Central memory CD8-positive, alpha-beta T cell (primary cell): ENCODE measurements at places on chromosomes 16 and 17.

- peaks cover 6% of the 10 kb centered on the region for H3K4me1 ChIP-seq
- H3K27ac ChIP-seq = no peak overlapping the region
- H3K36me3 ChIP-seq = no peaks in the 10 kb centered on the region
- DNase-seq = no peak
Measured at GRCh38 chr17:39144416-39144840, 7.0 kb downstream of the PLXDC1 start.

DNA sequence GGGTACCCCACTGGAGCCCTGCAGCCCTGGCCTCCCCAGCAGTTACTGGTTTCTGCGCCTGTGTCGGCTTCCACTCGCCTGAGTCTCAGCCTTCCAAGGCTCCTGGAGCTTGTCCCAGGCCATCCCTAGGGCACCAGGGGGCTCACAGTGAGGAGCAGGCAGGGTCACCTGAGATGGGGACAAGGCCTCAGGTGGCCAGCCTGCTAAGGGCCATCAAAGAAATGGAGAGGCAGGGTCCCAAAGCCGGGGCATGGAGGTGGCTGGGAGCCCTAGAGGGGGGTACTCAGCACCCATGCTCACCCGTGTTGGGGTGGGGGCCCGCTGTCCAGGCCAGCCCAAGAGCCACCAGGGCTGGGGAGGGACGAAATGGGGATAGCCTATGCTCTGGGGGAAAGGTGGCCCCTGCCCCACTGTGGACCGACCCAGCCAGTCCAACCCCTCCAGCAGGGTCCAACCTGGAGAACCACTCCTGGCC is 1.3 kb downstream of the FASN start:
- no peak for DNase-seq
- H3K36me3 ChIP-seq = peaks cover 10% of the 10 kb centered on the region
- no peaks in the 10 kb centered on the region for H3K27me3 ChIP-seq

DNA sequence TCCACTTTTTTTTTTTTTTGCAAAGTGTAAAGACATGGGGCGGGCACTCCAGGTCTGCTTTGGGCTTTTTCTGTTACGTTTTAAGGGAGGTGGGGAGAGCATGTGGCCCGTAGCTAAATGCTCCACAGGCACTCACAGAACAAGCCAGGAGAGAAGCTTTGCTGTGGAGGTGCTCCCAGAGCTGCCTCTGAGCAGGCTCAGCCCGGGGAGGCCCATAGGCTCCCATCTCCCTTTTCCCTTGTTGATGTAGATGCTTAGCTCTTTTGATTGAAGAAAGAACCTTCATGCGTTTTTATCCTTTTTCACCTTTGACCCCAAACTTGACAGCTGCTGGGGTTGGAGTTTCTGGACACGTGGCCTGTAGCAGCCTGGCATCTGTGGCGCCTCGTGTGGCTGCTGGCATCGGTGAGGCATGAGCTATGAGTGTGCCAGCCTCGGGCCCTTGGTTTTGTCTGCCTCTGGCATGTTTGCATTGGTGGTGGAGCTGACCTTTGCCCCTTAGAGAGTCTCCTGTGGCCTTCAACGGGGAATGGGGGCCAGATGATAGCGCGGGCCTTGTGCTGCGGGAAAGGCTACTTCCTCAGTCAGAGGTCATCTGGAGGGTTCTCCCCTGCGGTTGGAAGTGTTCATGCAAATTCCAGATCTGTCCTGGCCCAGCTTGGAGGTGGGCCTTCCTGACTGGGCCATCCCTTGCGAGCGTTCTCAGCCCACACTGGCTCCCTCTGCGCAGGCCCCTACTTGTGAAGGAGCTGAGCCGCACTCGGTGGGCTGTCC is 20.0 kb upstream of the IL17C start:
- no peak for DNase-seq
- H3K36me3 ChIP-seq = peaks cover 33% of the 10 kb centered on the region
- no peak overlapping the region for H3K4me3 ChIP-seq
- H3K27ac ChIP-seq = peak overlapping the region; percentile 97

GRCh38 chr16:15899538-15900100 is 11.2 kb upstream of the CEP20 start:
- H3K27me3 ChIP-seq = no peaks in the 10 kb centered on the region
- no peaks in the 10 kb centered on the region for H3K36me3 ChIP-seq
- DNase-seq = no peak
- no peak overlapping the region for H3K27ac ChIP-seq

DNA sequence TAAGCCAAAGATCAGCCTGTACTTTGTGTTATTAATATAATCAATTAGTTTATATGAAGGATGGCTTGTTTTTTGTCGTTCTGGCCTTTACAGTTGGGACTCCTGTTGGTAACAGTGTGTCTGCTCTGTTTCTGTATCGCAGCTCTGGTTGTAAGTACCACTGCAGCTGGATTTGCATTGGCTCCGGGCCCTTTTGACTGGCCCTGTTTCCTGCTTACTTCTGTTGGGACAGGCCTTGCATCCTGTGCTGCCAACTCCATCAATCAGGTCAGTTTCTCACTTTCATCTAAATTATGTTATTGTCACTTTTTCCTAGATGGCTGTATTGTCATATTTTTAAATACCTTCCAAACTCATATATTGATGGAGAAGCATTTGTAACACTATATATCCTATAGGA is 32.7 kb downstream of the COX10 start:
- H3K36me3 ChIP-seq = peaks cover 3% of the 10 kb centered on the region
- no peak overlapping the region for H3K4me3 ChIP-seq
- peaks cover 14% of the 10 kb centered on the region for H3K4me1 ChIP-seq
- no peak overlapping the region for H3K27ac ChIP-seq
- DNase-seq = no peak
- no peaks in the 10 kb centered on the region for H3K27me3 ChIP-seq

GRCh38 chr17:45299361-45299760 is 17.5 kb downstream of the MAP3K14 start:
- no peak overlapping the region for H3K27ac ChIP-seq
- peaks cover 16% of the 10 kb centered on the region for H3K36me3 ChIP-seq
- H3K4me3 ChIP-seq = no peak overlapping the region

DNA sequence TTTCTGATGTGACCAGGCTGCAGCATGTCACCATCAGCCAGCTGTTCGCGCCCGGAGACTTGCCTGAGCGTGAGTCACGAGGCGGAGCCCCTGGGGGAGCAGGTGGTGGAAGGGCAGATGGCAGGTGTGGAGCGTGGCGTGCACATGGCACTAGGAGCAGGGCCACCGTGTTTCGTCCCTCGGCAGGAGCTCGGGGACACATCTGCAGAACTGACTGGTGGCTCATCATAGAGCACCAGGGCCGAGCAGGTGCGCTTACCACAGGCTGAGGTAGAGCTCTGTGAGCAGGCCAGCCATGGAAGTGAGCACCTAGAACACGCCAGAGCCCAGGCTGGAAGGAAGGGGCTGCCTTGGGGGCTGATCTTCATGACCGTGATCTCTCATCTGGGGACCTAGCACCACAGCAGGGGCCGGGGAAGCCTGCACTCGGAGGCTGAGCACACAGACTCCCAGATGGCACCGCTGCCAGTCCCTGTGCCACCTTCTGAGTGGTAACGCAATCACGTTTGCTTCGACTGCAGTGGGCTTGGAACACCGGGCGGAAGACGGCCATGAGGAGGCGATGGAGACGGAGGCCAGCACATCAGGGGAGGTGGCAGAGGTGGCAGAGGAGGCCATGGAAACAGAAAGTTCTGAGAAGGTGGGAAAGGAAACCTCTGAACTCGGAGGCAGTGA is 61.8 kb upstream of the ENDOV start:
- no peak for DNase-seq
- peak overlapping the region; percentile 50 for H3K4me3 ChIP-seq
- peak overlapping the region; percentile 77 for H3K27ac ChIP-seq

DNA sequence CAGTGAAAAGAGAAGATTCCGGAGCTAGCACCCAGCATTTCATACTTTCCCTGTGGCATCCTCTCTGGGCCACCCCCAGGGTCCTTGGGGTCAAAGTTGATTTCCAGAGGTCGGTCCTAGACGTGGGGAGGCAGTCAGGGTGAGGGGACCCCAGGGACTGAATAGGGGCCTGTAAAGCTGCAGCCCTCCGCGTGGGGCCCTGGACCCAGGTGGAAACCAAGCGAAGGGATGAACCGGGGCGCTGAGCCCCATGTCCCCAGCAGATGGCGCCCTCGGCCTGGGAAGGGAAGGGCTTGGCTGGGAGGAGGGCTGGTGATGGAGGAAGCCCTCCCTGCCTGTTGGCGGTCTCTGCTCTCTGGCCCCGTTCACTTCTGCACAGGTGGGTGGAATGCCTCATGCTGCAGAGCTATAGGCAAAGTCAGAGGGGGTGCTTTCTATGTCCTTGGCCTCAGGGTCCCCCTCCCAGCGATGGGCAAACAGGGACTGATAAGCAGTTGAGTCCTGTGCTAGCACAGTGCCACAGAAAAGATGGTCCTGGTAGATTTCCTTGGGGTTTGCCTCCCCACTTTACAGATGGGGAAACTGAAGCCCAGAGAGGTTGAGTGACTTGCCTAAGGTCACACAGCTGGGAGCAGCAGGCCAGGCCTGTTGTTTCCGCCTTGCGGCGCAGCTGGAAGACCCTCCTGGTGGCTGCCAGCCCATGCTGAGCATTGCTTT is 163.4 kb upstream of the CIBAR2 start:
- H3K27ac ChIP-seq = no peak overlapping the region
- H3K36me3 ChIP-seq = peaks cover 2% of the 10 kb centered on the region
- H3K4me1 ChIP-seq = no peaks in the 10 kb centered on the region
- no peak overlapping the region for H3K4me3 ChIP-seq
- peaks cover 14% of the 10 kb centered on the region for H3K27me3 ChIP-seq
- DNase-seq = peak; percentile 44

- no peak overlapping the region for H3K4me3 ChIP-seq
- H3K27me3 ChIP-seq = peaks cover 64% of the 10 kb centered on the region
- no peak for DNase-seq
- H3K4me1 ChIP-seq = no peaks in the 10 kb centered on the region
- H3K36me3 ChIP-seq = no peaks in the 10 kb centered on the region
- no peak overlapping the region for H3K27ac ChIP-seq
Measured at GRCh38 chr17:6134721-6135120, 64.5 kb downstream of the WSCD1 start.

GRCh38 chr17:66191593-66192377 is at the start of gene CEP112:
Gene CEP112 (minus strand): TSS chr17:66192133.
- no peaks in the 10 kb centered on the region for H3K4me1 ChIP-seq
- DNase-seq = peak; percentile 87
- H3K4me3 ChIP-seq = peak within 1 kb of the TSS; percentile 76
- H3K27ac ChIP-seq = peak within 1 kb of the TSS; percentile 93
- H3K27me3 ChIP-seq = no peaks in the 10 kb centered on the region

- no peak overlapping the region for H3K4me3 ChIP-seq
- H3K4me1 ChIP-seq = peaks cover 14% of the 10 kb centered on the region
- H3K36me3 ChIP-seq = peaks cover 20% of the 10 kb centered on the region
- peak overlapping the region; percentile 69 for H3K27ac ChIP-seq
Measured at GRCh38 chr17:17141860-17142552, 64.1 kb downstream of the PLD6 start.

DNA sequence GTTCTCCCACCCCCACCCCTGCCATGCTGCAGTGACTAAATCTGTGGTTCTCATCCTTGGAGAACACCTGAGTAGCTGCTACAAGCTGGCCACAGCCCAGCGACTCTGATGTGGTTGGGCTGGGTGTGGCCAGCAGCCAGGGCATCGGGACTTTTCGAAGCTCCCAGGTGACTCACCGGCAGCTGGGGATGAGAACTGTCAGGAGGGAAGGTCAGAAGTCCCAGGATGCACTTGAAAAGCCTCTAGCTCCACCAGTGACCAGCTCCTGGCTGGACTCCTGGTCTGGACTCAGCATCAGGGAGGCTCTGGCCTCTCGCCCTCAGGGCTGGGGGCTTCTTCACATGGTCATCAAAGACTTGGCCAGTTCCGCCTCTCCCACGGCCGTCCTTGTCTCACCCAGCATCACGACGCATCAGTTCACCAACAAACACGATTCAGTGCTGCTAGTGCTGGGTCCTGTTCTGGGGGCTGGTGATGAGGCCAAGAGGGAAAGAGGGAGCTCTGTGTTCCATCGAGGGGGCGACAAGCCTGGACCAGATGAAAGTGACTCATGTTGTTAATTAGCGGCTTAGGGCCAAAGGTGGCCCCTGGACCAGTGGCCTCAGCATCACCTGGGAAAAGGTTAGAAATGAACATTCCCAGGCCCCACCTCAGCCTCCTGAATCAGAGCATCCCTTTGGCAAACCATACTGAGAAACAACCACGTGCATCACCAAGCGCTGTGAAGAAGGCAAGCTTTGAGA is 3.9 kb upstream of the C17orf99 start:
- H3K36me3 ChIP-seq = peaks cover 32% of the 10 kb centered on the region
- no peak overlapping the region for H3K4me3 ChIP-seq
- no peaks in the 10 kb centered on the region for H3K27me3 ChIP-seq
- DNase-seq = no peak

DNA sequence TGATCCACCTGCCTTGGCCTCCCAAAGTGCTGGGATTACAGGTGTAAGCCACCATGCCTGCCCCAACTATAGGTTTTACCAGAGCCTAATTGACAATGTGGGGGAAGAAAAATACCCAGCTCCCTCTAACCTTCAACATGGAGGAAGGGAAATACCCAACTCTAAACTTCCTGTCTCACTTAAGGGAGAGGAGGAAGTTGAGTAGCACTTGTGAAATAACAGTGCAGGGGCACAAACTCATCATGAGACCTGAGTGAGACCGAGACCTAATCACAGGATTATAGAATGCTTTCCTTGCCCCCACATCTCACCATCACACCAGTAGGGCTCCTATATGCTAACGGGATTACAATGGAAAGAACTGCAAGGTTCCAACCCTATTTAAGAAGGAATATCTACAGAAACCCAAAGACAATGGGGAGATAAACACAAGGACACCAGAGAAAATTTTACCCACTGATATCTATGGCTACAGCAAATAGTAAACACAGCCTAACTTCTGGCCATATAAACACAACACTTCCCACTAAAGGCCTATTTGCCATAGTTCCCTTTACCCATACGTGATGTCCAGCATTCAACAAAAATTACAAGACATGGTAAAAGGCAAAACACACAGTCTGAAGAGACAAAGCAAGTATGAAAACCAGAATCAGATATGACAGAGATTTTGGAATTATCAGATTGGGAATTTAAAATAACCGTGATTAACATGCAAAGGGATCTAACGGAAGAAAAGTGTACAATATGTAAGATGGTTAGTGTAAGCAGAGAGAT is 26.9 kb downstream of the OR3A1 start:
- DNase-seq = no peak
- no peaks in the 10 kb centered on the region for H3K4me1 ChIP-seq
- no peak overlapping the region for H3K27ac ChIP-seq
- H3K4me3 ChIP-seq = no peak overlapping the region
- peaks cover 56% of the 10 kb centered on the region for H3K27me3 ChIP-seq
- peaks cover 2% of the 10 kb centered on the region for H3K36me3 ChIP-seq

GRCh38 chr16:8861563-8862308 is 7.1 kb downstream of the CARHSP1 start:
- no peak for DNase-seq
- H3K27me3 ChIP-seq = no peaks in the 10 kb centered on the region
- peak overlapping the region; percentile 70 for H3K27ac ChIP-seq
- H3K4me3 ChIP-seq = no peak overlapping the region
- peaks cover 19% of the 10 kb centered on the region for H3K36me3 ChIP-seq

- H3K36me3 ChIP-seq = peaks cover 3% of the 10 kb centered on the region
- no peak overlapping the region for H3K4me3 ChIP-seq
- H3K27me3 ChIP-seq = peaks cover 79% of the 10 kb centered on the region
Measured at GRCh38 chr16:85172455-85173145, 60.3 kb upstream of the CIBAR2 start.

GRCh38 chr17:74201250-74201649 is 2.2 kb upstream of the RPL38 start:
- H3K27me3 ChIP-seq = peaks cover 67% of the 10 kb centered on the region
- H3K36me3 ChIP-seq = peaks cover 26% of the 10 kb centered on the region
- DNase-seq = no peak
- no peak overlapping the region for H3K27ac ChIP-seq

- H3K27ac ChIP-seq = peak overlapping the region; percentile 74
- no peaks in the 10 kb centered on the region for H3K27me3 ChIP-seq
- no peak for DNase-seq
Measured at GRCh38 chr16:67666032-67666551, 458 bp downstream of the ENKD1 start.
